ENCODE measurements at places on chromosomes 5 and 9. TPM values are rescaled to one million over a fixed set of nuclear protein-coding genes. Genes with fewer than 3 reads are reported as not detected.

Gene STKLD1
- 2.6 TPM for total RNA-seq

- H3K36me3 ChIP-seq = no peaks in the 10 kb centered on the region
- H3K4me1 ChIP-seq = no peaks in the 10 kb centered on the region
- no peak overlapping the region for H3K4me3 ChIP-seq
Observed at GRCh38 chr5:53249529-53250200, 140.1 kb upstream of the MOCS2 start.

GRCh38 chr5:12901696-12902095 is 997.5 kb upstream of the CTNND2 start:
- H3K4me3 ChIP-seq = no peak overlapping the region
- no peaks in the 10 kb centered on the region for H3K36me3 ChIP-seq
- H3K27me3 ChIP-seq = no peaks in the 10 kb centered on the region

DNA sequence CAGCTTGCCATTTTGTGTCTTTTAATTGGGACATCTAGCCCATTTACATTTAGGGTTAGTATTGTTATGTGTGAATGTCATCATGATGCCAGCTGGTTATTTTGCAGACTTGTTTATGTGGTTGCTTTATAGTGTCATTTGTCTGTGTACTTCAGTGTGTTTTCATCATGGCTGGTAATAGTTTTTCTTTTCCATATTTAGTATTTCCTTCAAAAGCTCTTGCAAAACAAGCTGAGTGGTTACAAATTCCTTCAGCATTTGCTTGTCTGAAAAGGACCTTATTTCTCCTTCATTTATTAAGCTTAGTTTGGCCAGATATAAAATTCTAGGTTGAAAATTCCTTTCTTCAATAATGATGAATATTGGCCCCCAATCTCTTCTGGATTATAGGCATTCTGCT is 28.5 kb upstream of the TNFSF15 start:
- no peaks in the 10 kb centered on the region for H3K36me3 ChIP-seq
- no peaks in the 10 kb centered on the region for H3K4me1 ChIP-seq
- no peak overlapping the region for H3K4me3 ChIP-seq
- no peak for DNase-seq
- H3K27me3 ChIP-seq = no peaks in the 10 kb centered on the region

- H3K27ac ChIP-seq = no peak overlapping the region
- H3K4me3 ChIP-seq = no peak overlapping the region
- H3K4me1 ChIP-seq = peaks cover 8% of the 10 kb centered on the region
- DNase-seq = no peak
Observed at GRCh38 chr5:17829456-17829855, 195.2 kb downstream of the TAF11L14 start.

GRCh38 chr5:66209794-66210193 is 65.7 kb downstream of the SREK1 start:
- DNase-seq = no peak
- no peak overlapping the region for H3K27ac ChIP-seq
- H3K4me1 ChIP-seq = no peaks in the 10 kb centered on the region
- H3K4me3 ChIP-seq = no peak overlapping the region
- H3K36me3 ChIP-seq = peaks cover 6% of the 10 kb centered on the region
- H3K27me3 ChIP-seq = no peaks in the 10 kb centered on the region

- peaks cover 6% of the 10 kb centered on the region for H3K36me3 ChIP-seq
- peaks cover 5% of the 10 kb centered on the region for H3K27me3 ChIP-seq
- peak overlapping the region; percentile 77 for H3K4me3 ChIP-seq
- peak overlapping the region; percentile 10 for H3K27ac ChIP-seq
Observed at GRCh38 chr9:91362051-91362611, 413 bp upstream of the AUH start.

GRCh38 chr5:124847907-124848306 is 101.5 kb upstream of the ZNF608 start:
- H3K4me3 ChIP-seq = peak overlapping the region; percentile 34
- H3K4me1 ChIP-seq = peaks cover 21% of the 10 kb centered on the region
- peaks cover under 1% of the 10 kb centered on the region for H3K36me3 ChIP-seq
- H3K27me3 ChIP-seq = peaks cover under 1% of the 10 kb centered on the region

Gene GABRA6
- total RNA-seq = not detected

DNA sequence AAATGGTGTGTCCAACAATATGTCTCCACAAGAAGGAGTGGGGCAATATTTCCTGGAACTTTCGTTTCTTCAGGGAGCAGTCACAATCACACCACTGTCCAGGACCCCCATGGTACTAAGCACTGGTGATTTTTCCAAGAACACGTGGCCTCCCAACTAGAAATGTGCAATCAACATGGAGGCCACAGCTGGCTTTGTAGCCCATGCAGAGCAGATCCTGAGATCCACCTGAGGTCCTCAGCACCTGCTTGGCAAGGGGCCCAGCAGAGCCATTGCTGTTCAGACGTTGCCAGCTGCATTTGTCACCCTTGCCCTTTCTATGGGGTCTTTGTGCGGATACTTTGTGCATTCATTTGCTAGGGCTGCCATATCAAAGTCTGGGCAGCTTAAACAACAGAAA is 334.5 kb upstream of the IRX4 start:
- no peak overlapping the region for H3K4me3 ChIP-seq
- no peak overlapping the region for H3K27ac ChIP-seq
- no peak for DNase-seq
- H3K36me3 ChIP-seq = no peaks in the 10 kb centered on the region
- H3K4me1 ChIP-seq = peaks cover 2% of the 10 kb centered on the region

DNA sequence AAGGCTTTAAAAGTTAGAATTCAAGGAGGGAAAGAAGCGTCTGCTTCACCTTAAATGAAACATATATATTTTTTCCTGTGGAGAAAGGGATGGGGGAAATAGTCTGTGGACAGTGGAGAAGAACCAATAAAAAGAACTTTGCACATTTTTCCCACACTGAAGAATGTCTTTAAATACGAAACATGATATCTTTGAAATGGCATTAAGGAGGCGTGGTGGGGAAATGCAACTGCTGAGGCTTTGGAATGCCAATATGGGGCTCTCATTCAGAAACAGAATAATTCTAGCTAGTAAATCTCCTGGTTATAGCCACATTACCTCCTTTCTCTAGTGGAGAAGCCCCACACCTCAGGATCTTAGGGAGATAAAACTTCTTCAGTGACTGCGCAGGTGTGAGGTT is 46.8 kb downstream of the TNC start:
- peaks cover 2% of the 10 kb centered on the region for H3K27me3 ChIP-seq
- H3K4me3 ChIP-seq = no peak overlapping the region

GRCh38 chr9:99490729-99491128 is 268.6 kb downstream of the SEC61B start:
- no peak for DNase-seq
- H3K4me1 ChIP-seq = peaks cover 24% of the 10 kb centered on the region
- no peaks in the 10 kb centered on the region for H3K36me3 ChIP-seq
- no peak overlapping the region for H3K27ac ChIP-seq
- H3K27me3 ChIP-seq = no peaks in the 10 kb centered on the region

Gene CYLC2
- total RNA-seq = not detected

Gene CCNH
- 40.1 TPM for total RNA-seq

Gene SLC6A3
- 22.4 TPM for total RNA-seq

DNA sequence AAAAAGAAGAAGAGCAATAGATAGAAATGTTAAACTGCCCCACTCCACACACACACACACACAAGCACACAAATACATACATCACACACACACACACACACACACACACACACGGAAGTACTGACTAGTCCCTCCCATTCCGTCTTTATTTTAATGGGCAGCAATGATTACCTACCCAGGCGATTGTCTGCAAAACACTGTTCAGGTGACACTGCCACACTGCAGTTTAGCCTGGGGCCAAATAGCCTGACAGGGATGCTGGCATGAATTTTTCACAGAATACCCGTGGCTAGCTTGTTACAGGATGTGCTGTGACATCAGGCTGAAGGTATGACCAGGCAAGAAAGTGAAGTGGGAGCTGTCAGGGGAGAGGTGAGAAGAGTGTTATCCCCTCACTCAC is 86.9 kb downstream of the FRMD3 start:
- peaks cover 14% of the 10 kb centered on the region for H3K4me1 ChIP-seq
- H3K27ac ChIP-seq = no peak overlapping the region

DNA sequence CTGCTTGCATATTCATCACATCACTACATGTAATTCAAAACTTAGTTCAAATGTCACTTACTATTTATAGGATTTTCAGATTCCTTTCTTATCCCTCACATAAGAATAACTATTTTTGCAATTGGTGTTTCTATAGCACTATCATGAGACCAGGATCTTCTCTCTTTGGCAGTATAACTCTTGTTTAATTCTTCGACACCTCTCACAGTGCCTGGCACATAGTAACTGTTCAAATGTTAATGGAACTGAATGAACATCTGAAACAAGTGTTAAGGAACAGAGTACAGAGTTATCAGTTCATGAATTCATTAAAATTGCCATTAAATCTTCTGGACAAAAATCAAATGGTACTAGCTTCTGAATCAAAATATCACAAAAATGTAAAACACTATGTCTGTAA is 40.0 kb downstream of the FBXL17 start:
- H3K27me3 ChIP-seq = no peaks in the 10 kb centered on the region
- no peak for DNase-seq
- H3K36me3 ChIP-seq = no peaks in the 10 kb centered on the region
- no peak overlapping the region for H3K27ac ChIP-seq
- H3K4me1 ChIP-seq = no peaks in the 10 kb centered on the region
- H3K4me3 ChIP-seq = no peak overlapping the region

All from glutamatergic neuron (in vitro differentiated cells).